ENCODE measurements at places on chromosomes 16 and 17. TPM values are rescaled to one million over a fixed set of nuclear protein-coding genes. Genes with fewer than 3 reads are reported as not detected.

The KRTAP9-8 gene
- polyA plus RNA-seq: not detected

The KRT33A gene
- polyA plus RNA-seq: not detected

The VAT1L gene
- polyA plus RNA-seq: 0.79 TPM

The SEPTIN1 gene
- polyA plus RNA-seq: 3.2 TPM

The SETD6 gene
- polyA plus RNA-seq: 16.9 TPM

The NR1D1 gene
- 5.5 TPM for polyA plus RNA-seq

The TBC1D28 gene
- 0.36 TPM for polyA plus RNA-seq

The GNG13 gene
- polyA plus RNA-seq: not detected

The PIPOX gene
- 0.74 TPM for polyA plus RNA-seq

The ATAD5 gene
- 2.7 TPM for polyA plus RNA-seq

The HBZ gene
- polyA plus RNA-seq: 1.9 TPM

The STAC2 gene
- polyA plus RNA-seq: 0.25 TPM
